Large intestine (tissue), 12 donors: ENCODE measurements at places on chromosomes 3 and 15. TPM values are rescaled to one million over a fixed set of nuclear protein-coding genes. Genes with fewer than 3 reads are reported as not detected.

DNA sequence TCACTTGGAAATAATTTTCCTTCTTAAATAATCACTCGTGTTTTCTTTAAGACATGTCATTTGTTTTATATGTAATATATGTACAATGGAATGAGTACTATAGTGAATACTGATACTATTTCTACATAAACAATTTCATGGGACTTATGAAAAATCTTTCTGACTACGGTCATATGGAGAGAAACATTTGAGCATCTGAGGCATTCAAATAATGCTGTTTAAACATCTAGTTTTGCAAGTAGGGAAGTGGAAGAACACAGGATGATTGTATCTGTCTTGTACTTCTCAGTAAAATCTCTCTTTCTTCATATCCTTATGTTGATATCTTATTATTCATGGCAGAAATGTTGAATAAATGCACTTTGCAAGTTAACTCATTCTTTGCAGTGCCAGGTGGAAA lies 599.5 kb upstream of the KCNMB2 start:
- no peaks in the 10 kb centered on the region for H3K36me3 ChIP-seq
- no peaks in the 10 kb centered on the region for H3K27me3 ChIP-seq
- H3K4me3 ChIP-seq, result no peak overlapping the region
- no peak overlapping the region for H3K27ac ChIP-seq
- DNase-seq, result no peak

GRCh38 chr15:39432026-39432425 lies 148.9 kb upstream of the THBS1 start:
- H3K27me3 ChIP-seq, result no peaks in the 10 kb centered on the region
- no peaks in the 10 kb centered on the region for H3K36me3 ChIP-seq
- H3K4me3 ChIP-seq, result no peak overlapping the region
- no peak overlapping the region for H3K27ac ChIP-seq
- DNase-seq, result no peak

TNFAIP8L3 gene
- 3.8 TPM for polyA plus RNA-seq

- DNase-seq, result no peak
- H3K27me3 ChIP-seq, result no peaks in the 10 kb centered on the region
- no peaks in the 10 kb centered on the region for H3K36me3 ChIP-seq
- no peaks in the 10 kb centered on the region for H3K4me1 ChIP-seq
Observed at GRCh38 chr15:29285386-29285785, 15.8 kb upstream of the NSMCE3 start.

- no peaks in the 10 kb centered on the region for H3K36me3 ChIP-seq
- H3K27ac ChIP-seq, result no peak overlapping the region
- peaks cover 4% of the 10 kb centered on the region for H3K27me3 ChIP-seq
- no peaks in the 10 kb centered on the region for H3K4me1 ChIP-seq
- DNase-seq, result peak; percentile 16
Observed at GRCh38 chr15:33737687-33738601, 230.4 kb upstream of the CHRM5 start.

CTSH gene
- polyA plus RNA-seq, result 340 TPM

SLCO3A1 gene
- 5.1 TPM for polyA plus RNA-seq

PTX3 gene
- polyA plus RNA-seq, result 9.2 TPM

DNA sequence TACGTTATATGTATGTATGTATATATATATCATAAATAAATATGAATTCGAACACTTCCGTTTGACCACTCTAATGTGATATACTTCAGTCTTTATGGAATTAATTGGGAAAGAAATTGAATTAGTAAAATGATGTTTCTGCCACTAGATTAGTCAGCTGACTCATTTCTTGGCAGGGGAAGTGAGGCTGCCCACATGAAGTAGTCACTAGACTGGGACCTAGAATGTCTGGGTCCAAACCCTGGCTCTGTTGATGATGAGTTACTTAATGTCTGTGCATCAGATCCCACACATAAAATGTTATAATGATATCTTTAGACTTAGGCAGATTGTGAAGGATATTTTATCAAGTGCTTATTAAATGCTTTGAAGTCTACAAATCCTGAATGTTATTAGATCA lies 27.4 kb upstream of the ARL14 start:
- H3K4me3 ChIP-seq, result no peak overlapping the region
- H3K4me1 ChIP-seq, result no peaks in the 10 kb centered on the region
- no peaks in the 10 kb centered on the region for H3K27me3 ChIP-seq
- no peak for DNase-seq
- no peaks in the 10 kb centered on the region for H3K36me3 ChIP-seq

ADGRG7 gene
- 56.1 TPM for polyA plus RNA-seq

DNA sequence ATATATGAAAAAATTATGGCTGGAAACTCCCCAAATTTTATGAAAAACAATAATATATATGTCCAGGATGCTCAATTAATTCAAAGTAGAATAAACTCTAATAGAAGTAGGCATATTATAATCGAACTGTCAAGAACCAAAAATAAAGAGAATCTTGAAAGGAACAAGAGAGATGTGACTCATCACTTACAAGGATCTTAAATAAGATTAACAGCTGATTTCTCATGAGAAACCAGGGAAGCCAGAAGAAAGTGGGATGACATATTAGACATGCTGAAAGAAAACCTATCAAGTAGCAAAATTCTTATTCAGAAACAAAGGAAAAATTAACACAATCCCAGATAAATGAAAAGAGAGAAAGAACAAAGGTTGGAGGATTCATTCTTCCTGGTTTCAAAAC lies 66.8 kb downstream of the FAIM start:
- no peaks in the 10 kb centered on the region for H3K27me3 ChIP-seq
- no peak overlapping the region for H3K4me3 ChIP-seq
- DNase-seq, result no peak
- H3K4me1 ChIP-seq, result no peaks in the 10 kb centered on the region
- peaks cover 15% of the 10 kb centered on the region for H3K36me3 ChIP-seq

DNA sequence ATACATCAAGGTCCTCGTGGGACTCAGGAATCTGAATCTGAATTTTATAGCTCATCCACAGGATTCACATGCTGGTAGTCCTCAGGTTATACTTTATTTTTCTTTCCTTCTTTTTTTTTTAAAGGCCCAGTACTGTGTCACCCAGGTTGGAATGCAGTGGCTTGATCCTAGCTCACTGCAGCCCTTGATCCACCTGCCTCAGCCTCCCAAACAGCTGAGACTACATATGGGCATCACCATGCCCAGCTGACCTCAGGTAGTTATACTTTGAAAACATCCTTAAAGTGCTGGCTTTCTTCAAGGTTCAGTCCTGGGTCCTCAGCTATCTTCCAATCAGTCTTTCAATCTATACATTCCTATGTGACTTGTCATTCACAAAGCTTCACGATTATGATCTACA lies 38.2 kb downstream of the SNX4 start:
- no peak for DNase-seq
- no peak overlapping the region for H3K4me3 ChIP-seq
- H3K4me1 ChIP-seq, result peaks cover 14% of the 10 kb centered on the region
- peak overlapping the region; percentile 38 for H3K27ac ChIP-seq
- peaks cover 12% of the 10 kb centered on the region for H3K36me3 ChIP-seq
- no peaks in the 10 kb centered on the region for H3K27me3 ChIP-seq
